Activated CD4-positive, alpha-beta T cell treated with anti-CD3 and anti-CD28 coated beads, Interleukin-2, amount 50 U/mL, for 24 hours (primary cell): ENCODE measurements at places on chromosomes 13 and 19.

DNA sequence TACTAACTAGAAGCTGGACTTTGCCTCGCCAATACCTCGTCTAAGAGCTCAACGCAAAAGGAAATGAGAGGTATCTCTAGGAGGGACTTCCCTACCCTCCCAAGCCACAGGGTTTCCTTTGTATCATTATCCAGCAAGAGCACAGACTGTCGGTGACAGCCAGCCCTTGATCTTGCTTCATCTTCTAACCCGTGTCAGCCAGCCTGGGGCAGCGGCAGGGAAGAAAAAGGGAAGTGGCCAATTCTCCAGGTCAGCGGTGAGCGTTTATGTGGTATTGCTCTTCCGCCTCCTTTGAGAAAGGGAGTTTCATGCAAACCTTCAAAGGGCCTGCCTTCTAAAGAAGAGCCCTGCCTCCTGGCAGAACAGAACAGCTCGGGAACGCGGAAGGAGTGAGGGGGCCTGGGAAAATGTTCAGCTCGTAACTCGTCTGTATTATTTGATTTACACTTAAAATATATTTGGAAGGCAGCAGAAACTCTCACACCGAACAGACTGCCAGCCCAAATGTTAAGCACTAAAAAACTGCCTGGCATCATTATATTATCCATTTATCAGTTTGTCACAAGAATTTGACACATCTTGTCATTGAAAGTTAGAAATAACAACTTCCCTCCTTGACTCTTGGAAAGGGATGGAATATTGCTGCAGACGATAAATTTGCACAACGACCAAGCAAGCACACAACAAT lies 41.8 kb downstream of the EFNB2 start:
- DNase-seq, result no peak

- DNase-seq, result no peak
These were observed 74.2 kb downstream of the COL4A1 start for GRCh38 chr13:110232756-110233155.

DNA sequence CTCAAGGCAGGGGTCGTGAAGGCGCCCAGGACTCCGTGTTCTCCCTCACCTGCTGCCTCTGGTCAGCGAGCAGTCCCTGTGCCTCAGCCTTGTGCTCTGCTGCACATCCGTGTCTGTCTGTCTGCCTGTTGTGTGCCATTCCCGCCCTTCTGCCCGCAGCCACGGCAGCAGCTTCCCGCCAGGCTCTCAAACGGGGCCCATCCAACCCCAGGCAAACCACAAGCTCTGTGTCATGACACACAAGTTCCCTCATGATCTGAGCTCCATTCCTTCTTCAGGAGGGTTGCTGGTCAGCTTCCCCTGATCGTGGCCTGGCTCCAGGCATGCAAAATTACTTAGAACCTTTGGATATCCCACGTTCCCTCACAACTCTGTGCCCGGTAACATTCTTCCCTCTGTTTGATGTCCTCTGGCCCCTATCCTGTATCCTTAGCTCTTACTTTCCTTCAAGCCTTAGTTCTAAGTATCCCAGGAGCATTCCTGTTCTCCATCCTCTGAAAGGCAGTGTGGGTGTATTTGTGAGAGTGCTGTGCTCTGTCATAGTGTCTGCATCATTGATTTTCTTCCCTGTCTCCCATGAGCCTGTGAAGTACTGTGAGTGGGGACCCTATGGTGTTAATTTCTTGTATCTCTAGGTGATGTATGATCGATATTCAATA lies 3.2 kb downstream of the GPR183 start:
- DNase-seq, result no peak

GRCh38 chr19:38709671-38710415 lies 34.4 kb downstream of the CAPN12 start:
- DNase-seq, result no peak

DNA sequence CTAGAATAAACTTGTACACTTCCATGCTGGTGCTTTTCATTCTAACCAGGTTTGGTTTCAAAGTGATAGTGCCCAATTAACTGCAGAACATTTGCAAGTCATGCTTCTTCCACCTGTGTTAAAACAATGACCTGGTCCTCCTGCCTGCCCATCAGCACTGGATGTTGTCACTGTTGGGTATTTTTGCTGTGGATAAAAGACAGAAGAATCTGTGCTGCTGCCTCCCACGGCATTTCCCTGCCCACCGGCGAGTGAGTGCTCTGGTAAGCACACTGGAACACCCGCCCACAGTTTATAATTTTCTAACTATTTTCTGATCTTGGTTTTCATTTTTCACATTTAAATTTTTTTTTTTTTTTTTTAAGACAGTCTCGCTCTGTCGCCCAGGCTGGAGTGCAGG lies 2.3 kb upstream of the AKAP8 start:
- DNase-seq, result no peak

- no peak for DNase-seq
These were observed 71.6 kb downstream of the HSPH1 start for GRCh38 chr13:31090096-31090495.

GRCh38 chr13:50676602-50677001 lies 166.9 kb downstream of the DLEU7 start:
- DNase-seq, result no peak

- no peak for DNase-seq
These were observed 100.7 kb upstream of the RXFP2 start for GRCh38 chr13:31638577-31638976.

DNA sequence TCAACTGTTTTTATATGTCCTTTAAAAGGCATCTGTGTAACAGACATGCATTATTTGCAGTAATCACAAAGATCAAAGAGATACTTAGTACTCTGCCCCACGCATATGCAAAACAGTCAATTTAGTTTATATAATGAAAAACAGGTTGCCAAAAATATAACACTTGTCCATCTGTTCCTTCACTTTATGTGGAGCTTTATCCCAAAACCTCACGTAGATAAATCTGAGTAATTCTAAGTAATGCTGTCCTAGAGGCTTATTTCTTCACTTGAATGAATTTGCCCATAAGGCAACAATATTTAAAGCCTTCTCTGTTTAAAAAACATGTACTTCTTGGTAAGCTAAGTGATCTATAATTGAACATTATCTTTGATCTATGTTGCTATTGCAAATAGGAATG lies 20.3 kb upstream of the SLITRK6 start:
- no peak for DNase-seq

DNA sequence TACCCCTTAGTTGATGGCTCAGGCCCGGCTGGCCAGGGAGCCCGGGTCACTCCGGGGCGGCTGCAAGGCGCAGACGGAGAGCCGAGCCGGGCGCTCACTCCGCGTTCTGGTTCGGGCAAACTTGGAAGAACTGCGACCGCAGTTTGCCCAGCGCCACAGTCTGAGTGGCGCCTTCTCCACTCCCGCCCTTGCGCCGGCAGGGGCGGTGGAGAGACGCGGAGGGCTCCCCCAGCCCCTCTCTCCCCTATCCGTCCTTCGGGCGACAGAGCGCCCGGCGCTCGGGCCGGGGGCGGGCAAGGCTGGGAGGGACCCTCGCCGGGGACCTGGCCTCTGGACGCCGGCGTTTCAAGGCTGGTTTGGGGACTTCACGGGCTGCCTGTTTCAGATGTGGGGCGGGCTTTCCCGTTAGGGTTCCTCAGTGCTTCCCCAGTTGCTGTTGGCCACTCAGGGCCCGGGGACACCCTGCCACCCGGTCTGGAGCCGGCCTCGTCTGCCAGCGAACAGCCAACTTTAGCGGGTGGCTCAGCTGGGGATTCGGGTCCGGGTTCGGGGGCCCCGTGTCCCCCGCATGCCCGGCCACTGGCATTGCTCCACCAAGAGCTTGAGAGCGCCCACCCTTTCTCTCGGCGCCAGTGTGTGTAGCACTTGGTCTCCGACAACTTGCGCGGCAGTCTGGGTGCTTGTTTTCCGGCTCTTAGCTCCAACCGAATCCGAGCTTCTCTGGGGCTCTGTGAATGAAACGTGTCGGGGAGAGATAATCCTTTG lies 1.5 kb downstream of the GPC6 start:
- DNase-seq, result no peak

GRCh38 chr19:2949939-2950285 lies 5.1 kb upstream of the ZNF77 start:
- no peak for DNase-seq

GRCh38 chr19:35328851-35329285 lies at the start of gene CD22:
TSS of gene CD22 (plus strand) at chr19:35329187. CDS start at chr19:35332041, 2,854 bp downstream.
- no peak for DNase-seq

DNA sequence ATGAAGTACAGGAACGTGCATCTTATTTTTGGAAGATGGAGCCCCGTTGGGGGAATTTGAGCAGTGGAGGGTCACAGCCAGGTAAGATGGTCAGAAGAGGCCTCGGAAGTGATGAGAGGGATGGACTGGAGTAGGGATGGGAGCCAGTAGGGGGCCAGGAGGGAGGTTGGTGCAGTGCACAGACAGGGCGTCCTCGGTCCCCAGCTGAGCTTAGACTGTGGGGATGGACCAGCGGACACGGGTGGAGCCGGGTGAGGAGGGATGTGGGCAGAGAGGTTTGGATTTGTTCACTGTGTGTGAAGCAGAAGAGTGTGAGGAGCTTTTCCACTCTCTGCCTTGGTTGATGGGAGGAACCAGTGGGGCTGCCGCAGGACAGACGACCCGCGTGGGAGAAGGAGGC lies 10.6 kb downstream of the RPS9 start:
- DNase-seq, result no peak

DNA sequence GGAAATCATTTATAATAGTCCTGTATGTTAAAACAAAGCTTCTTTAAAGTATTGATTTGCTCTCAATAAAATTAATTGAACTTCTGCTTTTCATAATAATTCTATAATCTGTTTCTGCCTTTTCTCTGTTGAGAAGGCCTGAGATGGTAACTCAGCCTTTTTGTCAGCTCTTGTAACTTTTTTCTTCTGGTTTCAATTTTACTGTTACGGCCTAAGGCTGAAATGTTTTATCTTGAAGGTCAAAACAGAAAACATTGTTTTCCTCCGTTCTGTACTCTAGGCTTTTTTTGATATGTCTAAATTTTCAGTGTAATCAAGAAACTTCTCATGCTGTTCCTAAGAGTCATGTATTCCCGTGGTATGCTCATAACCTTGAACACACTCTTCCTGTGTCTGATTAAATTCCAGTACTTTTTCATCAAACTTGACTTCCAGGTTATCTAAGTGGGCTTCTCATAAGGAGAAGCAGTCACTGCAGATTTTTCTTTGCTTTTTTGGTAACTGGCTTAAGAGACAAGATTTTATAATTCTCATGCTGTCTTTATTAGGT lies 7.6 kb upstream of the NAXD start:
- DNase-seq, result no peak

DNA sequence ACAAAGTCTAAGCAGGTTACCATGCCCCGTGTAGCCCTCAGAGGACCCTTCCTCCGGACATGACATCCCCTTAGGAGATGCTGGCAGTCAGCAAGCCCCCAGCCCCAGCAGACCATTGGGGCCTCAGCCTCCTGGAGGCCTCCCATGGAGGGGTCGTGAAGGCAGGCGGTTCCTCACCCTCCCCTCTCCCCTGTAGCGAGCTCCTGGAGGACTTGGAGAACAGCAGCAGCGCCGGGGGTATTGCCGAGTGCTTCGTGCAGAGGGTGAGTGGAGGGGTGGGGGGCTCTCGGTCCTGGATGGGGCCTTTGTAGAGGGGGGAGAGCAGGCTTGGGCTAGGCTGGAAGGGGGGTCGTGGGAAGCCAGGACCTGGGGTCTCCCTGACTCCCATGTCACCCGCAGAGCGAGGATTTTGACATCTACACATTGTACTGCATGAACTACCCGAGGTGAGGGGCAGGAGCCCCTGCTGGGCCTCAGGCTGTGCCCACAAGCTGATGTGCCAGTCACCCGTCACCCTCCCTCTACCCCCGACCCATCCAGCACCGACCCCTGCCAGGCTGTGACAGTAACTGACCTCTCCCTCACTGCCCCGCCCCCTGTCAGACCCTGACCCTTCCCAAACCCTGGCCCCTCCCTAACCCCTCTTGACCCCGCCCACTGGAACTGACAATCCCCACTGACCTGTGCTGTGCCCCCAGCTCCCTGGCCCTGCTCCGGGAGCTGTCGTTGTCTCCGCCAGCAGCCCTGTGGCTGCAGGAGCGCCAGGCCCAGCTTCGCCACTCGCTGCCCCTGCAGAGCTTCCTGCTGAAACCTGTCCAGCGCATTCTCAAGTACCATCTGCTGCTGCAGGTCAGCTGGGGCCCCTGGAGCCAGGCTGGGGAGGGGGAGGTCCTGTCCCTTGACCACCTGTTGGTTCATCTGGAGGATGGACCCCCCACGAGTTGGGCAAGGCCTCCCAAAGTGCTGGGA lies 4.0 kb downstream of the PLEKHG2 start:
- DNase-seq, result no peak

DNA sequence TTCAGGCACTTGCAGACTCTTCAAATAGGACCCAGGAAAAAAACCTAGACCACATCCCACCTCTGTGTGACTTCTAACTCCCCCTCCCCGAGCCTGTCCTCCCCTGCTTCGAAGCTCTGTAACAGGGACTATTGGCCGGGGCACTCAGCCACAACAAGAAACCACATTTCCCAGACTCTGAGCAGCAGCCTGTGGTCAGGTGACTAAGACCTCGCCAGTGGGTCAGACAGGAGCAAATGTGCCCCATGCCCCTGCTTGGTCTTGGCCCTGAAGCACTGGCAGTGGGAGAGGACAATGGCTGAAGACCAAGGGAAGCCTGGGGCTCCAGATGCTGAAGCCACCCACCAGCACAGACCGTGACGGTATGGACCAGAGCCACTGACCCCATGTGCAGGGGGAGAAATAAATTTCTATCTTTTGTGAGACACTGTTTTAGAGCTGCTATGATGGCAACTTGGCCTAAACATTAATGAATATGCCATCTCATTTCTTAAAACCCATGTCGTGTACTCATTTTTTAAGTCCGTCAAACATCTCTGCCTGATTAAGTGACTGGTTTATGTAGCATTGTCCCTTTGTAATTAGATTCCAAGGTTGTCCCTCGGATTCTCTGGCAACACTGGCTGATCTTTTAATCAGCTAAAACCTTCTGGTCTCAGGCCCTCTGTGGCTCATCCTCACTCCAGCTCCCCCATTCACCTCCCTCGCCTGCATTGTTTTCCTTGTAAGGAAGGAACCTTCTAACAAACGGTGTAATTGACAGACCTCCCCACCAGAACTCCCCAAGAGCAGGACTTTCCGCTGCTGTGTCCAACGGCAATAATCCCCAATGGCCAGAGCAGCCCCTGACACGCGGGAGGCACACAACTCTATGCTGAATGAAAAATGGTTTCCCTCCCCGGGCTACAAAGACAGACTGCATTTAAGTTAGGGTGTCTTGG lies 98.4 kb downstream of the STK24 start:
- DNase-seq, result no peak

DNA sequence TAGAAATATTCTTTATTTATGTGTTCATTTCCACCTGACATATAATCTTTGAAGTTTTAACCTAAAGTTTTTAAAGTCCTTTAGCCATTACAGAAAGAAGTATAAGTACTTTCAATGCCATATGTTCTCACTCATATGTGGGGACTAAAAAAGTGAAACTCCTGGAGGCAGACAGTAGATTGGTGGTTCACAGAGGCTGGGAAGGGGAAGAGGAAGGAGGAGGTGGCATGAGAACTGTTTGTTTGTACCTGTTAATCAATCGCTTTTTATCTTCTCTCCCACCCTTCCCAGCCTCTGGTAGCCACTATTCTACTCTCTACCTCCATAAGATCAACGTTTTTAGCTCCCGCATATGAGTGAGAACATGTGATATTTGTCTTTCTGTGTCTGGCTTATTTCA lies 131.1 kb downstream of the MYO16 start:
- no peak for DNase-seq
